ENCODE measurements at places on chromosomes 7 and 10. TPM values are rescaled to one million over a fixed set of nuclear protein-coding genes. Genes with fewer than 3 reads are reported as not detected.

CNPY1 gene
- total RNA-seq: not detected

CTNNA3 gene
- total RNA-seq: not detected

LIPN gene
- not detected for total RNA-seq

CALHM3 gene
- 0.20 TPM for total RNA-seq

UPK3B gene
- total RNA-seq: 19.4 TPM

ARPC1A gene
- total RNA-seq: 132 TPM

GSTO2 gene
- 1.5 TPM for total RNA-seq

SRI gene
- 126 TPM for total RNA-seq

AKR1C8 gene
- 0.16 TPM for total RNA-seq

OR2A2 gene
- total RNA-seq: not detected

LLCFC1 gene
- total RNA-seq: not detected

CHST15 gene
- total RNA-seq: 8.6 TPM

PTF1A gene
- not detected for total RNA-seq
